ENCODE measurements at places on chromosomes 1 and 21.

DNA sequence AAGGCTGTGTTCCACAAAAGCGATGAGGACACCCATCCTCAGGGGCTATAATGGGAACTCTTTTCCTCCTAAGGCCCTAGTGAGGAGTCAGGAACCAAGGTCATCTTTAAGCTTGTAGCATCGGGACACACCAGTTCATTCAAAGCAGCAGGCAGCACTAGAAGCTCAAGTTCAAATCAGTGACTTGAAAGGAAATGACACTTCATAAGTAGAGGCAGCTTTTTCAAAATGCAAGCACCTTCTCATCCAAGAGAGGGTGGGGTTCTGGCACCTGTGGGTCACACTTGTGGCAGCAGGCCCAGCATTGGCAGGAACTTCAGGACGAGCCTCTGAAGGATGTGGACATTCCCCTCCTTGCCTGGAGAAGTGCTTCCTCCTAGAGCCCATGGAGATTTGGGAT lies 496.3 kb downstream of the KIF26B start:
- no peak for DNase-seq

DNA sequence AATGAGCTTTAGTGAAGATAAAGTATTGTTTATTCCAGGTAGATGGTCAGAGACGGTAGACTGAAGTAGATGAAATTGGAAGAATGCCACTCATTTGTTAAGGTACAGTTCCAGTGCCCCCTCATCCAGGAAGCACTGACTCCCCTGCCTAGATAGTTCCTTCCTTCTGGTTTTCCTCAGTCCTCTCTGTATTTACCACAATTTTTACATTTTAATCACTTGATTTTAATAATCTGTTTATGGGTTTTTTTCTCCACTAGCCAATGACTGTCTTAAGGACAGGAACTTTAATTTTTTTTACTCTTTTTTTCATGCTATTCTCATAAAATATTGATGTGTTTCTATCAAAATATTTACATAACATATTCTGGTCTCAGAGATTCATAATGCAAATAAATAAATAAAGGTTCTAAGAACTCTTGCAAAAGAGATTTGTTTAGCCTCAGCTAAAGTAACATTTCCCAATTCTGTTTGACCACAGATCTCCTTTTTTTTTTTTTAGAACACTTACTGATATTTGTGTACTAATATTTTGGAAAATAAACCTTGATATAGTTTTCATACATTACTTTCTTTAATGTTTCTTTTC lies 651.6 kb downstream of the PLPP3 start:
- DNase-seq = no peak

- no peak for DNase-seq
These were observed 39.9 kb upstream of the BACH1 start for GRCh38 chr21:29258626-29259338.

DNA sequence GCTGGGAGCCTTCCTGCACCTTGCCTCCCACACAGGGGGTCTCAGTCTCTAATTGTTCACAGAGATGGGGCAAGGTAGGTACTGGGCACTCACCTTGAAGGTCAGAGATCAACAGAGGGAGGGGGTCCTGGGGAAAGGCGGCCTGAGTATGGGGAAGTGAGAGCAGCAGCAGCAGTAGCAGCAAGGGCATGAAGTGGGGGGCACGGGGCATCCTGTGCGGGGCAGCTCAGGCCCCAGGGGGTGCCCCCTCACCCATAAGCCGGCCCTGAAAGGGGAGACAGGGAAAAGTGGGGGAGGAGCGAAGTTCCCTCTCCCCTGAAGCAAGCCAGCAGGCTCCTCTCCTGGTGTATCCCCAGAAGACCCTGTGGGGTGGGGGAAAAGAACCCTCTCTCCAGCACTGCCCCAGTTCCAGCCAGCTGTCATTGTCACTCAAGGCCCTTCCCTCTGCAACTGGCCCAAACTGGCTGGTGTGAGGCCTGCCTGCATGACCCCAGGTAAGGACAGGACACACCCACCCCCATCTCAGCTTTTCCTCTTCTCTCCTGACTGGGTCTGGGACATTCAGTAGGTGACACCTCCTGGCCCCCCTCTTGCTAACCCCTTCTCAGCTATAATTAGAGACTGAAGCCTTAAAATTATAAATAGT lies 3.9 kb downstream of the SEMA6C start:
- DNase-seq = no peak

- no peak for DNase-seq
These were observed 105.4 kb downstream of the PTPN14 start for GRCh38 chr1:214445831-214446614.

DNA sequence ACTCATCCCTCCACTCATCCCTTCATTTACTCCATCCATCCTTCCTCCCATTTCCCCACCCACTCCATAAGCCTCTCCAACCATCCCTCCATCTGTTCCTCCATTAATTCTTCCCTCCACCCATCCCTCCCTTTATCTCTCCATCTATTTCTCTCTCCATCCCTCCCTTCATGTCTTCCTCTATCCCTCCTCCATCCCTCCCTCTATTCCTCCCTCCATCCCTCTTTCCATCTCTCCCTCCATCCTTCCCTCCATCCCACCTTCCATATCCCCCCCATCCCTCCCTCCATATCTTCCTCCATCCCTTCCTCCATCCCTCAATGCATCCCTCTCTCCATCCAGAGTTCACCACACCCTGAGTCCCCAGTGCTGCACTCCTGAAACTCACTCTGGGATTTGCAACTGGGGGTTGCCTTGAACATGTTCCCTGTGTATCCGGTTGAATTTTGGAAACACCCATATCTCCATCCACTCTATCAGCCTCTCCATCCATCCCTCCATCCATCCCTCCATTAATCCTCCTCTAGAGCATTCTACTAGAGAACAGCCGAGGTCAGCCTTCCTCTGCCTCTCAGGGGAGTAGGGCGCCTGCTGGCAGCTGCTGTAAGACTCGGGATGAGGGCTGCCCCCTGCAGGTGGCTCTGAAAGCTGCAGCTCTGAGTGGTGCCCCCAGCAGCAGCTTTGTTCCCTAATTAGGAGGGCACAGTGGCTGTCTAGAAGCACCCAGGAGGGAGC lies 39.4 kb downstream of the ABCG1 start:
- DNase-seq = no peak

All from thoracic aorta (tissue), 2 donors.